ENCODE measurements at places on chromosomes 2 and 18. TPM values are rescaled to one million over a fixed set of nuclear protein-coding genes. Genes with fewer than 3 reads are reported as not detected.

DNA sequence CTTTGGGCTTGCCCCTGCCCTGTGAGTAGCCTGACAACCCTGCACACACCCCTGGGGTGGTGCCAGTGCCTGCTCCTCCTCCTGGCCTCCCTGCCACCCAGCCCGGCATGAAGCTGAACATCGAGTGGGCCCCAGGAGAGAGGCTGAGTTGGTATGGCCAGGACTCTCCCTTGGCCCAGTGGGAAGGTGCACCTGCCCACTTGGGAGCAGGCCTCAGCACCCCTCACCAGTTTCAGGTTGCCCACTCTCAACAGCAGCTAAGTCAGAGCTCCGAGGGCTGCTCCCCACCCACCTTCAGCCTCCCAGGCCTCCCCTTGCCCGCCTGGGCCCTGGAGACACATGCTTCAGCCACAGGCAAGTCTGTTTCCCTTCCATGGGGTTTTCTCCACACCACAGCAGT lies 203.1 kb downstream of the KLHL29 start:
- DNase-seq = no peak

Gene GKN2
- total RNA-seq = not detected

- no peak for DNase-seq
Observed at GRCh38 chr2:206535260-206535986, 92.1 kb downstream of the ADAM23 start.

Gene LONRF2
- total RNA-seq = 8.4 TPM

DNA sequence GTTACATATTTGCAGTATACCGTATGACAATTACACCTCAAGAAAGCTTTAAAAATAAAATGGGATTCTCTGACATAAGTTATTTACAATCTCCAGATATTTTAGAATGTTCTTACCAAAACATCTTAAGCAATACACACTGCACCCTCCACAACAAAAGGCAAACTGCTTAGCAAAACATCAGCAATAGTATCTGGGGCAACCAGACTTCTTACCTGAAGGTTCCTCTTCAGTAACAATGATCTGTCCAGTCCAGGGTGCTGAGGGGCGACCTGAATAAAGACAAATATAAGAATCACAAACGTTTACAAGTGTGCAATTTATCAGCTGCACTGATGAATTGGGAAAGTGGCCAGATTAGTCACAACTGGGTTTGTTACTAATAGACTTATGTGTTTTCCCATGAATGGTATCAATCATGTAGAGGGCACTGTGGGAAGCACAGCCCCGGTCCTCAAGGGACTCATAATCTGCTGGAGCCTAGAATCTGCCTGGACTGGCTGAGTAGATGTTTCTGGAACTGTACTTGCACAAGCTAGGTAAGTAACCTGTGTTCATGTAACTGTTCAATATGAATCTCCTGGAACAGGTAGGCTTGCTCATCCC lies 70.7 kb downstream of the MYOM1 start:
- no peak for DNase-seq

Gene GALNT14
- 0.91 TPM for total RNA-seq

GRCh38 chr2:171139860-171140259 lies 20.8 kb downstream of the TLK1 start:
- DNase-seq = no peak

DNA sequence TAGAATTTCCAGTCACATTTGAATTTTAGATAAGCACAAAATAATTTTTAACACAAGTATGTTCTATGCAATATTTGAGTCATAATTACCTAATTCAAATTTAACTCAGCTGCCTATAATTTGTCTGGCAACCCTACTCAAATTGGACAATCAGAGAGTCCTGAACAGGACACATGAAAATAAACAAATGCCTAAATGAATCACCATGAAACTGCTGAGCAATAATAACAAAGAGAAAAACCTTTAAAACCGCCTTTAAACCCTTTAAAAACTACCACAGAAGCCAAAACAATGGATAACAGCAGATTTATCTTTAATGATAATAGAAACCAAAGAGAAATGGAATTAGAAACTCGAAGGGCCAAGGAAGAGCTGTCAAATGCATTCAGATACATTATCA lies 39.5 kb downstream of the ARL4C start:
- no peak for DNase-seq

Gene COL5A2
- total RNA-seq = 4.5 TPM

DNA sequence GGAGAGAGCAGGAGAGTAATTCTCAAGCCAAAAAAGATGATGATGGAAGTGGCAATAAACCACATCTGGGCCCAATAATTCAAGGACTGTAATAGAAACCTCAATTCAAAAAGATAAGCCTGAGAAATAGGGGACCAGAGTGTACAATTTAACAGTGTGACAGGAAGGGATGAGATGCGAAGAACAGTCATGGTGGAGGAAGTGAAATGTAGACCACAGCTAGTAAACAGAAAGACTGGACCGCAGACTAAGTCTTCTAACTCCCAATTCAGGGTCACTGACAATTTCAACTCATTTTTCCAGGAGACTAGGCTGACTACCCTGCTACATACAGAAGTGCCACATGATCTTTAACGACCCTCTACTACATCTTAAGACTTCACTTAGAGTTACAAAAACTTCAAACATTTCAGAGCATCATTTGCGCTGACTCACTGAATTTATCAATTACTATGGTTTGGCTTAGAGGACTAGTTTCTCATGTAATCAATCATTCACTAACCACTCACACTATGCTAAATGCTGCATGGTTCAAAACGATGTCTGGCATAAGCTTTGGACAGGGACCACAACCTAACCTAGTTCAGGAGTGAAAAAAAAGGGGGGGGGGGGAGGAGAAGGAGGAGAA lies 9.0 kb downstream of the CUL3 start:
- DNase-seq = no peak

DNA sequence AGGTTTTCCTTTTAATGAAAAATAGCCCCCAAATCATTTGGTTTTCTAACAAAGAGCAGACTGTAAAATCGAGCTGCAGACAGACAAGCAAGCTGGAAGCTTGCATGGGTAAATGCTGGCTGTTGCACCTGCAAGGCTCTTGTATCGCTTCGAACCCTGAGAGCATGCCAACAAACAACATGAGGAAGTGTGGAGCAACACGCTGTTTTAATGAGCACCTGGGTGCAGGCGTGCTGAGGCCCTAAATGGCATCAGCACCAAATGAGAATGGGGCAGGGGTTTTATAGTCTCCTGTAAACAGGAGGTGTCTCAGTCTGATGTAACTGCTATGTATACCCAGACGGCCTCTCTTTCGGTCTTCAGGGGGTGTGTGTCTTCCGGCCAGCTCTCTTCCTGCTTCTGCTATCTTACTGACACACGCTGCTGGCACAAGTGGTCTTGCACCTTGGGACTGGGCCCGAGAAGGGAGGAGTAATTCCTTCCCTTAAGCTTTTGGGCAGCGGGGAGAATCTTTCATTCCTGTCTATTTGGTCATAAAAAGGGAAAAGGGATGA lies 31.9 kb upstream of the CDH2 start:
- DNase-seq = no peak

DNA sequence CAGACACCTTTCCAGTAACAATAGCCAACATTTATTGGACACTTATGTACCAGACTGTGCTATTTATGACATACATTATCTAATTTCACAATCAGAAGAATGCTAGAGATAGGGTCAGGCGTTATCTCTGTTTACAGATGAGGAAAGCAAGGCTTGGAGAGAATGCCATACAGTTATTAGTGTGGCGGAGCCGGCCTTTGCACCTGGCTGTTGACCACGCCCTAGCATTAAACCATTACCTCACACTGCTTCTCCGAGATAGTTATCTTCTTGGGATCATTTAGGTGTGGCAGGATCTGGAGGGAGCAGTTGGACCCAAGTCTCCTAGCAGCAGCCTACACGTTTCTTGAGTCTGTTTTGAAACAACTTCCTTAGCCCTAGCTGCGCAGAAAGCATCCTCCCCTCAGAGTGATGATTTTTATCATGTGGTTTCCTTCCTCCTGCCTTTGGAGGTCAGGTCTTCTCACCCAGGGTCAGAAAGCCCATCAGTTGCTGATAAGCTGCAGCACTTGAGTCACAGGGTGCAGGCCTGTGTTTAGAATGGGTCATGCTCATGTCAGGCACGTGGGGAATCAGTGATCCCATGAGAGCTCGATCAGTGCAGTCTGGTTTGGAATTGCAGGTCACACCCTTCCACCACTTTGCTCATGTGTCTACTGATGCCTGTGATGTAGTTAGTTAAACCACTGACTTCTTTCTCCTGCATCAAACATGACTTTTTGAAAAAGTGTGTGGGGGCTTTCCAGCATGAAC lies 118.2 kb downstream of the SPTBN1 start:
- DNase-seq = no peak

Gene PLCL1
- total RNA-seq = 41.1 TPM

DNA sequence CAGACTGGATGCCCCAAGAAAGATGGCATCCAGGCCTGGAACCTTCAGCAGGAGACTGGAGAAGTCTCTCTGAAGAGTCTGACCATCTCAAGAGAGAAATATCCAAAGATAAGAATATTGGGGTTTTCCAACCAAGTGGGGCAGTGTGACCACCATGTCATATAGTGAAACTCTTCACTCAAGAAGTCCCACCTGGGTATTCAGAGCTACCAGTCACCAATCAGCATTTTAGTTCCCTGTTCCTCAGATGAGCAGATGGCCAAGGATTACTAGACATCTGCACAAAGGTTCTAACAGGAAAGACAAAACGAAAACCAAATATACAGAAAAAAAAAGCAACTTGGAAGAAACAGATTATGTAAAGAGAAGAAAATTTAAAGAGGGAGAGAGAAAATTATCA lies 38.5 kb upstream of the CXCR4 start:
- DNase-seq = no peak

DNA sequence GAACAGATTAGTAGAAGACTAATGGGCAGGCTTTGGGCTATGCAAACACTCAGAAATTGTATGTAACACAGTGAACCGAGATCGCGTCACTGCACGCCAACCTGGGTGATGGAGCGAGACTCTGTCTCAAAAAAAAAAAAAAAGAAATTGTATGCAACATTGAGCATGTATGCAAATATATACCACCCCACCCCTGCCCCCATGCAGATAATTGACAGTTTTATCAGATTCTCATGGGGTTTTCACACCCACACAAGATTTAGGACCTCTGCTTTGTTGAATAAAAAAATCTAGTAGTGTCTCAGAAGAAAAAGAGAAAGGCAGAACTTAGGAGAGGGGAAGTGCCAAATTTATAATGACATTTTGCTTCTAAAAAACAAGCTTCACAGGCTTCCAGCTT lies 131.6 kb upstream of the FN1 start:
- DNase-seq = no peak

GRCh38 chr2:156399224-156399949 lies 36.8 kb upstream of the GPD2 start:
- DNase-seq = no peak

- no peak for DNase-seq
Observed at GRCh38 chr2:241564596-241565410, 6.3 kb downstream of the BOK start.

All from progenitor cell of endocrine pancreas (in vitro differentiated cells).